NCI-H187 treated with DMSO at 0.1 percent for 48 hours (cell line): ENCODE measurements at places on chromosomes 1 and 21.

- no peak for DNase-seq
Observed at GRCh38 chr1:95176861-95177260, 57.1 kb upstream of the RWDD3 start.

DNA sequence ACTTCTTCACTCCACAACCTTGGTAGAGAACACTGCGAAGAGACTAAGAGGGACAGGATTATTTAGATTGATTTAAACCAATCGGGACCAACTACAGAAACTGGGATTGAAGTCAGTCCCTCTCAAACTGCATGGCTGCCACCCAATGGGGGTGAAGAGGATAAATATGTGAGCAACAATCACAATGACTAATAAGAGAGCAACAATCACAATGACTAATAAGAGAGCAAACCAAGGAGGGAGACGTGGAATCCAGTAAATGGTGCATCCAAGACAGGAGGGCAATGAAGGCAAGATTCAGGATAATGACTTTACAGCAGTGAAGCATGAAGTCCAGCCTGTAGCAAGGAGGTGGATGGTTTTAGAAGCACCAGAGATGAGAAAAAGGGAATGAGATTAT, 322.8 kb downstream of the TTLL7 start:
- no peak for DNase-seq

GRCh38 chr1:74731399-74732052, 1.3 kb downstream of the CRYZ start:
- no peak for DNase-seq

GRCh38 chr1:157134442-157134841, 3.8 kb downstream of the ETV3 start:
- DNase-seq, result no peak

DNA sequence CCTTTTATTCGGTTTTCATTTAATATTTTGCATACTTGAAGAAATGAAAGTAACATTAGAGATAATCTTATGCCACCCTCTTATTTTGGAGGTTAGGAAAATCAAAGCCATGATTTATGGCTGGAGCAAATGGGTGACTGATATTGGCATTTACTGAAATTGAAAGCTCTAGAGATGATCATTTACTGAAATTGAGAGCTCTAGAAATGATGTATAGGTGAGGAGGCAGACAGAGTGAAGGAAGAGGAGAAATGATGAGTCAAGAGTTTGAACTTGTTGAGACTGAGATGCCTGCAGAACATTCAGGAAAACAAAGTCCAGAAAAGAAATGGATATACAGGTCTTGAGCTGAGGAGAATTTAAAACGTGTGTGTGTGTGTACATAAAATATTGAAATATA, 217.6 kb downstream of the LTN1 start:
- no peak for DNase-seq

GRCh38 chr1:112446411-112446810, 50.4 kb downstream of the CTTNBP2NL start:
- no peak for DNase-seq

- no peak for DNase-seq
Observed at GRCh38 chr1:35810096-35810881, 2.5 kb downstream of the AGO4 start.

DNA sequence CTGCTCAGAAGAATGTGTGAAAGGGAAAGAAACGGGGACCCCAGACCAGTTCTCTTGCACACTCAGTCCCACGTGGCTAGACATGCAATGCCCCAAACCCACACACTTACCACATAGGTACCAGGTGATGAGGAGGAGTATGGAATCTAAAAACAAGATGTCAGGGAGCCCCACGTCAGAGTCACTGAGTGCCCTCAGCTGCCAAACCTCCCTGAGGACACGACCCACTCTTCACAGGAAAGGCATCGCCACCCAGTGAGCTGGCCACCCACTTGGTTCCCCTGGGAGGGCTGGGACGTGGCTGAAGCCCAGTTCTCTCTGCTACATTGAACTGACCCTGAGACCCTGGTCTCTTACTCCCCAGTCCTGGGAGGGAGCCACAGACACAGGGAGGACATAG, 41.4 kb downstream of the MRPL37 start:
- no peak for DNase-seq
